ENCODE measurements at places on chromosomes 1 and 21.
A peak's percentile ranks its signal among the peaks of the same experiment; 100 is the strongest.

GRCh38 chr1:111599781-111600693 lies 19.6 kb upstream of the RAP1A start:
- DNase-seq: no peak

- no peak for DNase-seq
Observed at GRCh38 chr1:241495741-241496140, 23.8 kb downstream of the FH start.

- peak; percentile 46 for DNase-seq
Observed at GRCh38 chr1:9292361-9293240, at the start of gene SPSB1. SPSB1 (plus strand) TSS chr1:9292894; CDS start chr1:9355892, 62,998 bp downstream.

GRCh38 chr1:228169345-228169744 lies 3.7 kb downstream of the IBA57 start:
- DNase-seq: no peak

DNA sequence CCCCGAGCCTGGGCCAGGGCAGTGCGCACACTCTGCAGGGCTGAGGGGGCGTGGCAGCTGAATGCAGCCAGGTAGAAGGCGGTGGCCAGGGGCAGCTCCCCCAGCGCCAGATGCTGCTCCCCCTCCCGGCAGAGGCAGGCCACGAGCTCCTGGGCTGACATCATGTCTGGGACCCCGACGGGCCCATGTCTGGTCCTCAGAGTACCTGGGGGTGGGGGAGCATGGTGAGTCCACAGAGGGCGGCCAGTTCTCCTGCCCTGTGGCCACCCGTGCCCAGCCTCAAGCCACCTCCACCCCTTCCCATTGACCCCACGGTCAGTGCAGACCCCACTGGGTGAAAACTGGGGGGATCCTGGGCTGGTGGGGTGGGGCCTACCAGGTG lies 838 bp downstream of the TTC34 start:
- DNase-seq: no peak

GRCh38 chr1:64590316-64590715 lies 120.4 kb downstream of the CACHD1 start:
- no peak for DNase-seq
